A172 (cell line): ENCODE measurements at places on chromosomes 12 and 14. TPM values are rescaled to one million over a fixed set of nuclear protein-coding genes. Genes with fewer than 3 reads are reported as not detected.

DNA sequence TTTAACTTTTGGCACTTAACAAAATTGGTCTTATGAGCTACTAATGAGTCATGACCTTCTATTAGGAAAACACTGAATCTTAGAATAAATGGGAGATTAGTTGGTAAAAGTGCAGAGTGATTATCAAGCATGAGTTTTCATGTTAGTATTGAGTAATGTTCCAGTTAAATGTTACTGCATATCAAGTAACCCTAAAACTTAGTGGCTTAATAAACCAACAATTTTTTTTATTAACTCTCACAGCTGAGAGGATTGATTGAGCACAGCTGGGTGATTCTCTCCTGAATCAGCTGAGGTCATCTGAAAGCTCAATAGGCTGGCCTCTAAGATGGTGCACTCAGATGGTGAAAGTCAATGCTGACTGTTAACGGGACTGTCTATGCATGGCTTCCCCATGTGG is 248.6 kb downstream of the BCL11B start:
- DNase-seq, result no peak

GRCh38 chr14:33386781-33387180 is 448.1 kb downstream of the NPAS3 start:
- DNase-seq, result no peak

- no peak for DNase-seq
These were observed 136.3 kb downstream of the HELB start for GRCh38 chr12:66438601-66439000.

MAPK1IP1L gene
- total RNA-seq, result 40.1 and 44.2 TPM in 2 replicates
